ENCODE measurements at places on chromosomes 3 and 15.

- no peak for DNase-seq
Measured at GRCh38 chr3:59512066-59512465, 462.2 kb upstream of the CFAP20DC start.

DNA sequence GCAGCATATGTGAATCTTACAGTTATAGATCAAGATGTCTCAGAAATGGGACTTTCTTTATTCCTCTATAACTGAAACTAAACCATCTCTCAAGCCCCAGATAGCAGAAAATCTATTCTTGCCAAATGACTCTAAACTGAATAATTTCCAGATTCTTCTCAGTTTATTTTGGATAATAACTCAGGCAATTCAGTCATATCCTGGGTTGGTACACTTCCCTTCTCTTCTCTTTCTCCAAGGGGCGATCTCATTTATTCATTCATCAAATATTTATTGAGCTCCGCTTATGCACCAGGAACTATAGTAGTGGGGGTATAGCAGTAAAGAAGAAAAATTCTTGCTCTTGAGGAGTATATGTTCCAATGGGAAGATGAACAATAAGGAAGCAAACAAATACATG is 13.5 kb upstream of the PCOLCE2 start:
- peak; percentile 33 for DNase-seq

- DNase-seq: no peak
Measured at GRCh38 chr3:184022323-184022722, 4.6 kb upstream of the ABCC5 start.

DNA sequence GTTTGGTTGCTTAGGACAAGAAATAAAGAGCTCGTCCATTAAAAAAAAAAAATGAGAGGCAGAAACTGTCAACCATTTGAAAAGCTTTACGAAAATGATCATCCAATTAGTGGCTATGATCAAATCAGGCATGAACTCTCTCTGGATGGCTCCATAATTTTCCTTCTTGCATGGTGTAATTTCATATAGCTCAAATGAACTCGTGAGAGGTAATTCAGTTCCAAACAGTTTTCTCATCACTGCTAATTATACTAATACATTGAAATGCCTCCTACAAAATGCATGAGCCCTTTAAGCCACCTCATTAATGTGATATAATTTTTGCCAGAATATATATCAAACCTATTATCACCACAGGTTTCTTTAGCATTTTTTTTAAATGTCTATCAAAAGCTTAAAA is 239.5 kb upstream of the MEIS2 start:
- no peak for DNase-seq

DNA sequence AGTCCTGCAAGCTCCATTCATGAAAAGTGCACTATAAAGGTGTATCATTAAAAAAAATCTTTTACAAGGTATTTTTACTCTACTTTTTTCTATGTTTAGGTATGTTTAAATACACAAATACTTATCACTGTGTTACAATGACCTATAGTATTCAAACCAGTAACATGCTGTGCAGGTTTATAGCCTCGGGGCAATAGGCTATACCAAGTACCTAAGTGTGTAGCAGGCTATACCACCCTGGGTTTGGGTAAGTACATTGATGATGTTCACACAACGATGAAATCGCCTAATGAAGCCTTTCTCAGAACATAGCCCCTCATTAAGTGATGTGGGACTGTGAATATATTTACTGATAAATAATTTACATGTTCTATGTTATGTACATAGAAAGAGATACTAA is 104.6 kb downstream of the ATP1B3 start:
- peak; percentile 55 for DNase-seq

GRCh38 chr3:44042772-44043171 is 198.9 kb upstream of the TOPAZ1 start:
- DNase-seq: no peak

DNA sequence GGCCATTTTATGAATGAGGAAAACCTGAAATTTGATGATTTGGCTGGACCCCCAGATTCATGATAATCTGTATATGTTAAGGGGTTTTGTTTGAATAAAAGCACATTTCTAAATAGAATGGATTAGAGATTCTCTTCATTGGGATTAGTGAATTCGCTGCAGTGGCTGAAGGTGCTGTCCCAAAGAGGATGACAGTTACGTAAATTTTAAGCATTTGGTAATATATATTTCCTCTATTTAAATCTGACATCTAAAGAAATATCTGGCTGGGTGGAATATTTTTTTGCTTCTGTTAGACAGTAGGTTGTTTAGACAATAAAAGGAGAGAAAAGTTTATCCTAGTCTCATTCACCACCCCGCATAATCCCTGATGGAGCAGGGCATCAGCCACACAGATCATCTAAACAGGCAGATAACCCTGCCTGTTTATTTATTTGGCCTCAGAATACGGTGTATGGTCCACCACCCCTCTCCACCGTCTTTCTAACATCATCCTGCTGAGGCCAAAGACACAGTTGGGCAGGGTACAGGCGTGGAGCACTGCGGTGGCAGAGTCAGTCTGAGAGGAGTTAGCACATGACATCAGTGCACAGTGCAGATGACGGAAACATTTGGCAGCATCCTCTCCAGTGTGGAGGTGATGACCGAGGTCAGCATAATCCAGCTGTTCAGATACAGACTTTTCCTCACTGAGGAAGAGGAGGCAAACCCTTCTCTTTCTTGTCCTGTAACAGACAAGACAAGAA is 20.4 kb upstream of the NFKBIZ start:
- no peak for DNase-seq

DNA sequence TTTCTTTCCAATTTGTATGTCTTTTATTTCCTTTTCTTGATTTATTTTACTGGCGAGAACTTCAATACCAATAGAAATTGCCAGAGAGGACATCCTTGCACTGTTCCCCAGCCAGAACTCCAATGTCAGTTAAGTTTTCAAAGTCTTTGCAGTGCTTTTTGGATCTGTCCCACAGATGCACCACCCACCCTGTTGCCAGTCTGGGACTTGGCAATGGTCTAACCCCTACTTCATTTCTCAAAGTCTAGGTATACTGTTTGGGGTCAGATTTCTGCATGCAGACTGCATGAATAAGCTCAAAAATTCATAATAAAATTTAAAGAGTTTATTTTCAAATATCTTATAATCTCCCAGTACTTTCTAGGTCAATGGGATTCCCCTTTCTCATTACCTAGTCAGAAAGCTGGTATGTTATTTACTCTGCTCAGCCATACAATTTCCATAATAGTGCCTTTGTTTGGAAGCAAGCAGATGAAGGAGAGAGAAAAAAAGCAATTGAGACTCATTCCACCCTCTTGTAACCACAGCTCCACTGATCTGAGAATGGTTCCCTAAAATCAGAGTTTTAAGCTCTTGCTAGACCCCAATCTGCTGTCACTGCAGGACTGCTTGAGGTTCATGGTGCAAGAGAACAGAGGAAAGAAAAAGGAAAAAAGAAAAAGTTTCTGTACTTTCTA is 125.9 kb upstream of the PLXND1 start:
- DNase-seq: peak; percentile 48

DNA sequence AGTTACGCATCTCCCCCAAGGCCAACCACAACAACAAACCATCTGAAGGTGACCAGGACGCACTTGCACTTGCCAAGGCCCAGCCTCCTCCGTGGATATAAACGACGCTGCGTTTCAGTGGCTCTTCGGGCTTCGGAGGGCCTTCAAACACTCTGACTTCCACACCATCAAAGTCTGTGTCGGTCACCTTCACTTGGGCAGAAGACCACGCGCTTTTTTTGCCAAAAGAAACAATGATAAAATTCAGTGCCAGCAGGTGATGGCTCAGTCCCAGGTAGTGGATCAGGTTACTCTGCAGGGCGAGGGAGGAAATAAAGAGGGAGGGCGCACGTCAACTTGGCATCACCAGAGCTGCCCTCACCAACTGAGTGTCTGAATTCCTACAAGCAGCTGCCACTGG is 63.0 kb downstream of the NCEH1 start:
- peak; percentile 74 for DNase-seq

GRCh38 chr3:173009410-173009809 is 131.6 kb downstream of the SPATA16 start:
- no peak for DNase-seq

GRCh38 chr3:152853196-152853595 is 18.3 kb downstream of the P2RY1 start:
- no peak for DNase-seq

DNA sequence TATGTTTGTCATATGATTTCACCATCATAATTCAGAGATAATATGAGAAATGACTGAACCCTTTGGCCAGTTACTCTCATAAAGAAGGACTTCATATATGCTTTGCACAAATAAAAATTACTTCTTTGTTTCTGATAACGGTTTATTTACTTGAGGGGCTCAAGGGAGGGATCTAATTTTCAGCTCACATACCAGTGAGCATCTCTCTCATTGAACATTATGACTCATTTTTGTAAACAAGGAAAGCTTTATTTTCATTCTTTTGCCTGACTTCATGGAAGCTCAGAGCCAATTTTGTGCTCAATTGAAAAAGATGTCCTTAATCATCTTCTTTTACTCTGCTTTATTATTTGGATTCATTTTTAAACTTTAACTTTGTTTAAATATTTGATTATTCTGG is 5.8 kb downstream of the NLGN1 start:
- DNase-seq: no peak

DNA sequence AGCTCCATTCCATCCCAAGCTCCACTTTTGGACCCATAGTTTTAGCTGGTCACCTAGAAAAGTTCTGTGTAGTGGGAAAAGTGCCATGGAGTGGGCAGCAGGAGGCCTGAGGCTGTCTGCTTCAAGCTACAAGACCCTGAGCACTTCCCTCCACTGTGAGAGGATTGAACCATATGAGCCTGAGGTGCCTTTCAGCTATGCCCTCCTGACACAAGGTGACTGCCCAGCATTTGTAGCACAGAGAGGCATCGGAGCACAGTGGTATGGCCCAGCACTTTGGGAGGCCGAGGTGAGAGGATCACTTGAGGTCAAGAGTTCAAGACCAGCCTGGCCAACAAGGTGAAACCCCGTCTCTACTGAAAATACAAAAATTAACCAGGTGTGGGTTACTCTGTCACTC is 3.9 kb upstream of the KBTBD13 start:
- no peak for DNase-seq

DNA sequence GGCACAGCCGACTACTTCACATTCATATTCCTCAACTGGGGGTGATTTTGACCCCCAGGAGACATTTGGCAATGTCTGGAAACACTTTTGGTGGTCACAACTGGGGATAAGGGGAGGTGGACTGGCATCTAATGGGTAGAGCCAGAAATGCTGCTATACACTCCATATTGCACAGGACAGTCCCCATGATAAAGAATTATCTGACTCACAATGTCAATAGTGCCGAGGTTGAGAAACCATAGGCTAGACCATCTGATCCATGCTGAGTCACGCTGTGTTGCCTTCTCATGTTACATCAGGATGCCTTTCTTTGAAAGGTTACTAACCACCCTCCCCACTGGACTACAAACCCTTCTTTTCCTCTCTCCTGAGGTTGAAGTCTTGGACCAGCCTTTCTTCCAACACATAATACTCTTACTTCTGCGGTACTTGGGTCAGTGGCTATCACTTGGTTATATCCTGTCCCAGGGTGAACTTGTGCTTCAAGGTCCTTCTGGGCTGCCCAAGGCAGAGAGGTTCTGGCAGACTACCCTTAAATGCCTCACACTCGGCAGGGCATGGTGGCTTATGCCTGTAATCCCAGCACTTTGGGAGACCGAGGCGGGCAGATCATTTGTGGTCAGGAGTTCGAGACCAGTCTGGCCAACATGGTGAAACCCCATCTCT is 68.8 kb downstream of the CTNNB1 start:
- peak; percentile 99 for DNase-seq

GRCh38 chr3:185152410-185153170 is at the start of gene C3orf70:
C3orf70 (minus strand) TSS chr3:185153060; CDS start chr3:185152823, 237 bp downstream.
- peak; percentile 15 for DNase-seq

GRCh38 chr3:126170073-126170777 is 10.2 kb downstream of the ALDH1L1 start:
- DNase-seq: no peak

GRCh38 chr3:62187022-62187431 is 186.3 kb downstream of the FEZF2 start:
- peak; percentile 29 for DNase-seq

DNA sequence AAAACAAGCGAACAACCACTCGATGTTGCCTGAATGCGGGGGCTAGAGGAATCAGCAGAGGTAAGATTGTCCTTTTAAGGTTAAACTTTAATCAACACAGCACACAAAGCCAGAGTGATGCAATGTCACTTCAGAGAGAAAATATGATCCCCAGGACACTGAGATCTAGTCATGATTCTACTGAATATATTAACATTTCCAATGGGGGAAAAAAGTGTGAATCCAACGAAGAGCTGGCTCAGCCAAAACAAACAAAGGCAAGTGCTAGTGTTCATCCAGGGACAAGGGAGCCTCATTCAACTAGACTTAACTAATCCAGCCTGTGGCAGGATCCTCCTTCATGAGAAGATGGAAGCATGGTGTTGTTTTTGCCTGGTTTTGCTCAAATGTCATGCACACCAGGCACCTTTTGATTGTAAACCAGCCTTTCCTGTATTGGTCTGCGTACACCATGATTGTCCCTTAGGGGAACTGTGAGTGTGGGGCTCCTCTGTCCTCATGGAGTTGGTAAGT is 35.8 kb downstream of the SCG5 start:
- no peak for DNase-seq

DNA sequence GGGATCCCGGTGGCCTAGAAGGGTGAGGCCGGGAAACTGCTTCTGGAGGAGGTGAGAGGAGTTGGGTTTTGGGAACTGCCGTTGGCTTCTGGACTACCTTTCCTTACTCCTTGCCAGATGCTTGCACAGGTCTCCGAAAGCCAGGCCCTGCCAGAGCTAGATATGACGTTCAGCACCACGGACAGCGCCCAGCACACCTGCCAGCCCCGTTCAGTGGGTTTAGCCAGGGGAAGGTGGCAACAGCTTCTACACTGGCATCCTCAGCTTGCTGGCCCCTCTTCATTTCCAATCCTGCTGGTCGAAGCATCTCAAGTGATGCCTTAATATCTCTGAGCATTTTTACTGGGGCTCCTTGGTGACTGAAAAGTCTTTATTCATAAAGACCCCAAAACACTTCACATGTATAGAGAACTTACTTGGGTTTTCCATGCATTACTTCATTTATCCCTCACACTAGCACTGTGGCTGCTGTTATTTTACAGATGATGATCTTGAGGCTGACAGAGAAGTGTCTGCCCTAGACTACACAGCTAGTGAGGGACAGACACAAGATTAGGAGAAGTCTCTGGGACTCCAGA is 21.9 kb downstream of the HCN4 start:
- DNase-seq: peak; percentile 73

DNA sequence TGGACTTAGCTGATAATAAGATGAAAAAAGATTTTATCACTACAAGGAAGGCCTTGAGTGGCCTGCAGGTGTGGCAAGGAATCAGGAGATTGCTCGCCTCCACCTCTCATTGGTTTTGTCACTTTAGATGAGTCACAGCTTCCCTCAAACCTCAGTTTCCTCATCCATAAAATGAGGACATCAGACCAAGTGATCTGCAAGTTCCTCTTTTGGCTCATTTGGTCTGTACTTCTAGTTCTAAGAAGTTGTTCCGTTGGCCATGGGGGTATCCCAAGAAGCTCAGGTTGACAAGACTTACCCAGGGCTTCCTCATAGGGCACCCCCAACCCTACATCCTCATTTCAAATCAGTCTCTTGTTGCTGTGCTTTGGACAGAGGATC is 254.1 kb downstream of the UACA start:
- DNase-seq: no peak

GRCh38 chr3:149954812-149955211 is 15.9 kb downstream of the PFN2 start:
- DNase-seq: no peak

- DNase-seq: no peak
Measured at GRCh38 chr15:101326462-101327146, 31.6 kb upstream of the SNRPA1 start.

- no peak for DNase-seq
Measured at GRCh38 chr15:90790057-90790456, 72.9 kb downstream of the BLM start.

- no peak for DNase-seq
Measured at GRCh38 chr3:37014620-37015019, 21.3 kb downstream of the MLH1 start.

Data from PC-3 (cell line).